Activated CD4-positive, alpha-beta T cell treated with anti-CD3 and anti-CD28 coated beads for 48 hours (primary cell): ENCODE measurements at places on chromosomes 2 and 18.

DNA sequence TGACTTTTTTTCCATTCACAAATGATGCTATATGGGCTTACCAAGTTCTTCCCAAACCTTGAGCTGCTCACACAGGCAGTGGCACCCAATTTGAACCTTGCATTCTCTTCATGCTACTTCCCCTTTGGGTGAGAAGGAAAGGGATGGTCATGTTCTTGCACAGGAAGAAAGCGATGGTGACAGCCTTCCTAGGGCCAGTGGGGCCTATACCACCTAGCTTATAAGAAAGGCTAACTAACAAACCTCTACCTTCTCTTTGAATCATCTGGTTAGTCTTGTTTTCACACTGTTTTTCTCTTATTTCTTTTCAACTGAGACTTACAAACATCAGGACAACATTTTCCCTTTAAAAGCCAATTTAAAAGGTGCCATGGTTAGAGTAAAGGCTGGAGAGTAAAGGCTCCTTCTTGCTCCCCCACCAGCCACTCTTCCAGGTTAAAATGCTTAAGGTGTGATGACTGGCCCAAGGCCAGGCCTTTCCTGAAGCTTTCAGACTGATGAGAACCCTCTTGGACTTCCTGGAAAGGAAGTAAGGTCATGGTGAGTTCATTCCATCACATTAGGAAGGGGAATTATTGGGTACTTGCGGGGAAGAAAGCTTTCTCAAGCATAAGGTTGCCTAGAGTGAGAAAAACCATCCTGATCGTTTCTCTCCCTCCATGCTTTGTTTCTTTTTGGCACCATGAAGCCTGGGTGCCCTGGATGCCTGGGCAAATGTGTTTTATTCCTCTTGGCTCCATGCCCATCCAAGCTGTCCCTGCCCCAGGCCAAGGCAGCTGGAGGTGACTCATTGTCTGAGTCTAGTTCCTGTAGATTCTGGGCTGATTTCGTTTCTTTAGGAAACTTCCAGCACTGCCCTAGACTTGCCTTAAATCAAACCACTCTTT, 41.4 kb upstream of the ITGB6 start:
- no peak for DNase-seq

DNA sequence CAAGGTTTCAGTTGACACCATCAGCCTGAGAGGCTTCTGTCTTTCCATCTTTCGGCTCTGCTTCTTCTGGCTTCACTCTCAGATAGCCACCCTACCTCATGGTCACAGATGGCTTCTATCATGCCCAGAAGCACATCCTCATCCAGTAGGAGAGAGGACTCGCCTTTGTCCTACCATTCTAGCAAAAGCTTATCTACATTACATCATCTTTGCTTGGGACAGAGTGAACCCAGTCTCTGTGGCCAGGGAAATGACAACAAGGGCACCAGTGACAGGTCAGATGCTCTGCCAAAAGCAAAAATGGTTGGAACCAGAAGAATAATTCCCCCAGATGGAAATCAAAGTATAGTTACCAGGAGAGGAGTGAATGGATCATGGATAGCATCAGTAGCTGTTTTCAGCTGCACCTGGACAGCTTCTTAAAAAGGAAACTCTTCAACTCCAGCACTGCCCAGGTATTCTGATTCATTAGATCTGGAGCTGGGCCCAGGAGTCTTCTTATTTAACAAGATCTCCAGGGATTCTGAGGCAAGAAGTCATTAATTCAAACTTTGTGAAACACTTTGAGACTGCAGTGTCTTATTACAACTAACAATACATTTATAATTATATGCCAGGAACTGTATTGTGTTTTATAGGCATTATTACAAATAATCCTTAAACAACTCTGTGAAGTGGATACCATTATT, 257.7 kb upstream of the UBE2E3 start:
- no peak for DNase-seq

GRCh38 chr2:130846686-130847375, 10.1 kb downstream of the ARHGEF4 start:
- DNase-seq: no peak

DNA sequence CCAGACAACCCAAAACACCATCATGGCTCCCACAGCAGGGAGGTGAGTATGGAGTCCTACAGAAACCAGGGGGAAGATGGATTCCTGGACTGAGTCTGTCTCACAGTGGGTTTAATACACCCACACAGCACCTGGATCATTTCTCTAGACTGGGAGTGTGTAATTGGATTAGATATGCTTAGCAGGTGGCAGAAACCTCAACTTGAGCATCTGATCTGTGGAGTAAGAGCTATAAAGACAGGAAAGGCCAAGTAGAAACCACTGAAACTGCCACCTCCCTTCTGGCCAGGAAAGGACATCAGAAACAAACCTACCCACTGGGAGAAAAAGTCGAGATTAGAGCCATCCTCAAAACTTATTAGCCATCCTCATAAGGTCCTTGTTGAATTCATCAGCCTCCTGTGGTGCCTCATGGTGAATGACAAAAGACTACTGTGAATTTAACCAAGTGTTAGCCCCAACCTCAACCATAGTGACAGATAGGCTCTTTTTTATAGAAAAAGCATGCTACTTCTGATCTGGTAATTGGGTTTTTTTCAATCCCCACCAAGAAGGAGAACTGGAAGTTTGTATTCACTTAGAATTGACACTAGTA, 28.1 kb upstream of the CHST9 start:
- DNase-seq: no peak

DNA sequence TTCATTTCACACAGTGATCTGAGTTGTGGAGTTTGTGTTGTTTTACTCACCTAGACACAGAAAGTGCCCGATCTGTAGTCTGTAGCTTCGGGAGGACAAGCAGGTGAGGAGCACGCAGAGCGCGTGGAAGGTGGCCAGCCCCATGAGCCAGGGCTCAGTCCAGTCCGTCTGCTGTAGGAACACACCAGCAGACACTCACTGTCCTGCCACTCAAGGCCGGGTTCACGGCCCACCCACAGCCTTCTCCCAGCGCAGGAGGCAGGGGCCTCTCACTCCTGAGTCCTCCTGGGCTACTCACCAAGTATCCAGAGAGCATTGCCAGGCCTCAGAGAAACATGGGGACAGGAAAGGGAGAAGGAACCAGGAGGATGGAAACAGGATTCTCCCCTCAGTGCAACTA, 1.7 kb downstream of the TMEM18 start:
- DNase-seq: no peak

GRCh38 chr2:191705701-191706100, 27.8 kb downstream of the NABP1 start:
- DNase-seq: no peak

DNA sequence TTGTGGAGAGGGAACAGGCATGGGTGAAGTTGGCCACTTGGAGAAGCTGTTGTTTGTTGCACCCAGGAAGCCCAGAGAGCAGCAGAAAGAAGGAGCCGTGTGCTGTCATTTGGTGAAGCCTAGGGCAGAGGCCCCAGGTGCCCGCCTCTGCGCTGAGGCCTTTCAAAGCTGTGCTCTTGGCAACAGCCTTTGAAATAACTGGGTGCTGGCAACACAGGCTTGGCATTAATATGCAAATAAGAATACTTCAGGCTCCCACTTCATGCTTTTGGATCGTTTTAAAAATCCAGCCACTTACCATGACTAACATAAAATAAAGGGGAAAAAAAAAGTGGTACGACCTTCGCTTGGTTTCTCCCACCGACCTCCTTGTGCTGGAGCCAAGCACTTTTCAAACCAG, 41.1 kb downstream of the DHRS9 start:
- DNase-seq: no peak

DNA sequence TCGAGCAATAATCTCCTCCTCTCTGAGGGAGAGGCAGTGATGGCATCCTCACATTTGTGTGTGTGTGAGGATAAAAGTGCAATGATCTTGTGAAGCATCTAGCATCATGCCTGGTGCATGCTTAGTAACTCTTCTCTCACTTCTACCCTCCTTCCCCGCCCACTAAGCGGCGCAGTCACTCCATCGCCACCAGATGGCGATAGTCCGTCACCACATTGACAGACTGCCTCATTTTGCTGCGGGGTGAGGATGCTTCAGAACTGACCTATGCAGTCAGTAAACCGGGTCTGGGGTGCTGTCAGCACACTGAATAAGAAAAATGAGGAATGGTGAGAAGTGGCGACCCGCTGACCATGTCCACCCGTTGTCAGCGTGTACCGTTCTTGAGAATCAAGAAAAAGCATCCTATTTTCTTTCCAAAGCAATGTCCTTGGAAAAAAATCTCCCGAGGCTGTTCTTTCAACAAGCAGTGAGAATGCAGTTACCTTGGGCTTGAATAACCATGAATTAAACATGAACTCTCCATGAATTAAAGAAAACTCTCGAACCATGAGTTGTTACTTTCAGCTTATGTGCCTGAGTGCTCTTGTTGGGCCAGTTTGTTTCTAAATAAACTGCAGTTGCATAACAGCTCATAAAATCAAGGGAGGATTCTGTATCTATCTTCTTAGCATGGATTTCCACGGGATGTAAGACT, 37.3 kb upstream of the TMEM177 start:
- peak; percentile 83 for DNase-seq

DNA sequence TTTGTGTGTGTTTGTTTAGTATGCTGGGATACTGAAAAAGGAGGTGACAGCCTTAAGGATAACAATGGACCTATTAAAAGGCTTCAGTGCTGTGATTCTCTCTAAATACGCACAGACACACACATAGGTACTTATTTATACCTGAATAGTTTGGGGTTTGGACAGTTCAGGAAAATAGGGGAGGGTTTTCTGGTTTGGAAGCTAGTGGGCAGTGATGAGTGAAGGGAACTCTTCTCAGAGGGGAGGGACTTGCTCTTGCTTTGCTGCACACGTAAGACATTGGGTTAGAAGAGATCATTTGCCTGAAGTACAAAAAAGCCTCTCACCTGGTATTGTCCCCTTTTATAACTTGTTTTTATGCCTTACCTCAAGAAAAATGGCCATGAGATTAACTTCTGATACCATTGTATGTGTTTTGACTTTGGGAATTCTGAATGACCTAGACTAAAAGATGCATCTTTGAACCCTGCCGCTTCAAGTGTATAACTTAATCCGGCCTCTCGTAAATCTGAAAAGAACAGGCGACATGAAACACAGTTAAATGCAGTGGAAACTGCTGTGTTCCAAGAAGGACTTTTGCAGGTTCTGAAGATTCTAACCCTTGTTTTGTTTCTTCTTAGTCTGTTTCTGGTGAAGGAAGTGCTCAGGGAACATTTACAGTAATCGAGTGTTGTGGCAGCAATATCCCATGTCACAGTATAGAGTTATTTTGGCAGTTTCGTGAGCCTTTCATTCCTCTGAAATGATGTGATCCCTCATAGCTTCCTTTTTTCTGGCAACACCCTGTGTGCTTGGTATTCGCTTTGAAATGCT, 2.5 kb downstream of the CRIM1 start:
- no peak for DNase-seq

DNA sequence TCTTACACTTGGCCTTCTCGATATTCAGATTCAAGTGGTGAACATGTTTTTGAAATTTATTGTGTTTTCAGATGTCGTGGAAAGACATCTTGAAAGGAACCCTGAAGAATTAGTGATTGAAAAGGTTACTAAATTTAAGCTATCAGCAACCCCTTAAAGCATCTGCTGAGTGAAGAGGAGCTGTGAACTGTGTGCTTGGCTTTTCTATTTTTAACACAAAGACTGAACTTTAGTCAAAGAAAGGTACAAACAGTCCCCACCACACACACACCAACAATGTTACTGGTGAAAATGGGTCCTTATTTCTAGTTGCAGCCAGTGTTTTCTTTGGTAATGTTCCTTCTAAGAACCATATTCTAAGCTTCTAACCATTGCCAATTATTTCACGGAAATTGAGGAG, 95.1 kb downstream of the CYRIA start:
- DNase-seq: no peak

DNA sequence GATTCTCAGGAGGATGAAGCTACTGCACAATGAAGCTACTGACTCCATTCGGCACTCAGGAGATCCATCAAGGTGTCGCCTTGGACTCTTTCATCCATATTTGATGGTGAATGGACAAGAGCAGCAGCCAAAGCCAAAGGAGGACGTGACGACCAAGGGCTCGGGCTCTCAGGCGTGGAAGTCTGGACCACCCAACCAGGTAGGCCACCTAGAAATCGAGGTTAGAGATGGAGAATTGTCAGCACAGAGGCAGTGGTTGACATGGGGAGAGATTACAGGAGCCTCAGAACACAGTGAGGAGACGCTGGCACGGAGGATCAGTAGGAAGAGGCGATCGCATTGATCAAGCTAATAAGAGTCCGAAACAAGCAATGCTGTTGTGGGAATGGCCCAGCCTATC, 240.5 kb upstream of the ID2 start:
- DNase-seq: no peak

DNA sequence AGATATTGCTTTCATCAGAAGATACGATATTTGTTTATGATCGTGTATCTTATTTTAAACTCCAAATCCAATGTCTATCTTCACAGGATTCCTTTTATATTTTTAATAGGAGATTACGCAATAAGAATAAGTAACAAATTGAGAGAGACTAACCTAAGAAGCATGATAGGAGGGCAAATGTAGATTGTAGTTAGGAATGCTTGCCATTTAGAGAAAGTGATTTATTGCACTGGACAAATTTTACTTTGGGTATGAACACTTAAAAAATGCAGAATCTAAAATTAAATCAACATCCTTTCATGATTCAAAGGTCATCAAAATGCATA, 563.4 kb upstream of the POU3F3 start:
- DNase-seq: no peak

DNA sequence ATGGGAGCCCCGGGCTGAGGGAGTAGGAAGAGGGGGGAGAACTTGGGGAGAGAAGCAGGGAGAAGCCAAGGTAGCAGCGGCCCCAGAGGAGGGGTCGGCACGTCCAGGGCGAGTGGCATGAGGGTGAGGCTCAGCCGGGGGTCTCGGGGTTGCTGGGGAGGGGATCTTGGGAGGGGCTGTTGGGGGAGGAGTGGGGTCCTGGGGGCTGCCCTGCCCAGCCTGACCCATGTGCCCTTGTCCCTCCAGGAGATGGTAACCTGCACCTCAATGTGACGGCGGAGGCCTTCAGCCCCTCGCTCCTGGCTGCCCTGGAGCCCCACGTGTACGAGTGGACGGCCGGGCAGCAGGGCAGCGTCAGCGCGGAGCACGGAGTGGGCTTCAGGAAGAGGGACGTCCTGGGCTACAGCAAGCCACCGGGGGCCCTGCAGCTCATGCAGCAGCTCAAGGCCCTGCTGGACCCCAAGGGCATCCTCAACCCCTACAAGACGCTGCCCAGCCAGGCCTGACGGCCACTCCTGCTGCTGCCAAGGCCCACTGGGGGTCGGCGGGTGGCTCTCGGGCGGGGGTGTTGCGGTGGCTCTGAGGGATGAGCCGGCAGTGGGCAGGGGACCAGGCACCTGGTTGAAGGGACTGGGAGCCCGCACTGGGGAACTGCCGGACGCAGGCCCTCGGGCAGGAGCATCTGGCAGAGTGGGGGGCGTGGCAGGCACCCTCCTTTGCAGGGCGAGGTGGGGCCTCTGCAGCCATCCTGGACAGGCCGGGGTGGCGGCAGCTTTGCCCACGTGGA, 9.0 kb upstream of the GAL3ST2 start:
- no peak for DNase-seq

- no peak for DNase-seq
Measured at GRCh38 chr2:11118761-11119160, 36.5 kb upstream of the SLC66A3 start.

GRCh38 chr18:58013241-58014211, 30.5 kb upstream of the NEDD4L start:
- DNase-seq: no peak
